Type B pancreatic cell (in vitro differentiated cells): ENCODE measurements at places on chromosomes 1 and 21. TPM values are rescaled to one million over a fixed set of nuclear protein-coding genes. Genes with fewer than 3 reads are reported as not detected.

DNA sequence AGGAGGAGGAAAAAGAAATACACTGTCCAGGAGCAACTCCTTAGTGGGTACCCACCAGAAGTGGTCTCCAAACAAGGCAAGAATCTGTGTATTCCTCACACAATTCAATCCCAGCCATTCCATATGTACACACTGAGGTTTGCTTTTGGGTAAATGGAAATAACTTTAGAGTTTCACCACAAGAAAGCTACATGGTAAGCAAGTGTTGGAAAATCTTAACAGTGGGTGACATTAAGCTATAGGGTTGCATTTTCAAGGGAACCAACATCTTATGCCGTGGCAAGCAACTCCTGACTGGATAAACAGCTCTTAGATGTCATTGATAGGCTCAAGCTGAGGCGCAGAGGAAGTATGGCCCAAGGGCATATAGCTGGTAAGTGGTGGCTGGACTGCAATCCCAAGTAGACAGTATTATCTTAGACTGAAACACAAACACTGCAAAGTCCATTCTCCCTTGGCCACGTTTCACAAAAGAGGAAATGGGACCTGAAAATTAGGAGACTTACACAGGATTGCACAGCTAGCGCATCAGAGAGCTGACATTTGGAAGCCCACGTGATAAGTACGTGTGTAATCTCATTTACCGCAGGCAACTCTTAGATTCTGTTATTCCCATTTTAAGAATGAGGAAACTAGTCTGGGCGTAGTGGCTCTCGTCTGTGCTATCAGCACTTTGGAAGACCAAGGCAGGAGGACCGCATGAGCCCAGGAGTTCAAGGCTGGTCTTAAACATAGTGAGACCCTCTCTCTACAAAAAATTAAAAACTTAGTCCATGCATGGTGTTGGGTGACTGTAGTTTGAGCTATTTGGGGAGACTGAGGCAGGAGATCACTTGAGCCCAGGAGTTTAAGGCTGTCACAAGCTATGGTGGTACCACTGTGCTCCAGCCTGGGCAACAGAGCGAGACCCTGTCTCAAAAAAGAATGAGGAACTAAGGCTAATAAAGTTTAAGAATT lies 4.0 kb upstream of the BRWD1 start:
- peaks cover 4% of the 10 kb centered on the region for H3K27me3 ChIP-seq
- H3K36me3 ChIP-seq, result peaks cover 10% of the 10 kb centered on the region
- H3K4me1 ChIP-seq, result peaks cover 32% of the 10 kb centered on the region
- DNase-seq, result no peak
- H3K27ac ChIP-seq, result peak overlapping the region; percentile 72

DNA sequence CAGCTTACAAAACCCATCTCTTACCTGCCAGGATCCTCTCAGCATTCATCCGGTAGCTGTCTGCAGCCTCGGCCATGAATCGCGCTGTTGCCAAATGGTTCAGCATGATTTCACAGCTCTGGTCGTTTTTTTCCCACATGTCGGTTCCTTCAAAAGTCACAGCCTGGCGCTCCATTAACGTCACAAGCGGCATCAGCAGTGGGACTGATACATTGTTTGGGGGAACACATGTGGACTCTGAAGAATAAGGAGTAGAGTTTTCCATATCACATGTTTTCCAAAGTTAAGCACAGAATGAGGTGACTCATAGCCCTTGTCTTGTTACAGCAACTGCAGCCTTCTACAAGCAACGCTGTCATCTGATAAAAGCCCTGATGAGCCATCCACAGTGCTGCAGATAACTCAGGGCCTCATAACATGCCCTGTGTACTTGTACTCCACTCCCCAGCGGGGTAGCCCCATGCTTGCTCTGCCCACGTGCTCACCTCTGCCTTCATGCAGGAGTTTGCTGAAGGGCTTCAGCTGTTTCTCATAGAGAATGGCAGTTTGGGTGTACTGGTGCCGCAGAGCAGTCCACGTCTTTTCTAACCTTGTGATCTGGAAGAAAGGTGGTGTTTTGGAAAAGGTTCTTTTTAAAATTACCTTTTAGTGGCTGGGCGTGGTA lies 114.2 kb downstream of the BCAR3 start:
- H3K36me3 ChIP-seq, result peaks cover 54% of the 10 kb centered on the region
- H3K4me1 ChIP-seq, result peaks cover 31% of the 10 kb centered on the region
- peak overlapping the region; percentile 58 for H3K4me3 ChIP-seq
- peak overlapping the region; percentile 86 for H3K27ac ChIP-seq
- no peaks in the 10 kb centered on the region for H3K27me3 ChIP-seq

- peaks cover 9% of the 10 kb centered on the region for H3K36me3 ChIP-seq
- no peaks in the 10 kb centered on the region for H3K27me3 ChIP-seq
- H3K4me1 ChIP-seq, result peaks cover 28% of the 10 kb centered on the region
- DNase-seq, result peak; percentile 65
- H3K4me3 ChIP-seq, result no peak overlapping the region
These were observed 79.0 kb downstream of the NPHP4 start for GRCh38 chr1:5913078-5913845.

DNA sequence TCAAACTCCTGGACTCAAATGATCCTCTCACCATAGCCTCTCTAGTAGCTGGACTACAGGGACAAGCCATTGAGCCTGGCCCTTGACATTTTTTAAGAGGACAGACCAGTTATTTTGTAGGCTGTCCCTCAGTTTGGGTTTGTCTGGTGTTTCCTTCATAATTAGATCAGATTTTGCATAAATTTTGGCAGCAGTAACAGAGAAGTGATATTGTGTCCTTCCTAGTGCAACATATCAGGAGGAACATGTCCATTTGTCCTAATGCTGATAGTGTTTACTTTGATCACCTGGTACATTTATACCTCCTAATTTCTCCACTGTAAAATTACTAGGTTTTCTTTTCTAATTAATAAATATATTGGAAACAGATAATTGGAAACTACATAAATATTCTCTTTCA lies 5.9 kb upstream of the NID1 start:
- H3K4me3 ChIP-seq, result no peak overlapping the region
- H3K4me1 ChIP-seq, result peaks cover 20% of the 10 kb centered on the region
- H3K36me3 ChIP-seq, result no peaks in the 10 kb centered on the region
- no peak overlapping the region for H3K27ac ChIP-seq
- DNase-seq, result no peak

DNA sequence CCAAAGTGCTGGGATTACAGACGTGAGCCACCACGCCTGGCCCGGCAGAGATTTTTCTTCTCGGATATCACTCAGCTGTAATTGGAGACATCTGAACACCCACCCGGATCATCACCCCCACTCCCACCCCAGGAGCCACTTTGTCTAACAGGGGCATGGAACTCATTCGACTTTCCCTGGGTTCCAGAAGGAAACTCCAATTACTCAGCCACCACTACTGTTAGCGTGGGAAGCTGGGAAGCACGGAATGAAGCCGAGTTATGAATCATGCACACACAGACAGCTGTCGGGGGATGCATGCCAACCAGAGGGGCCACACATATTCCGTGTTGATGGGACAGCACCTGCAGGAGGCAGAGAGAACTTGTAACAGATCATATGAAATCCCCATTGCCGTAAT lies 85.2 kb downstream of the HLCS start:
- H3K36me3 ChIP-seq, result peaks cover 20% of the 10 kb centered on the region
- no peak overlapping the region for H3K27ac ChIP-seq
- peaks cover 4% of the 10 kb centered on the region for H3K4me1 ChIP-seq

Gene SERPINC1
- total RNA-seq, result 0.50 TPM in 1 of 2 replicates, not detected in the other

DNA sequence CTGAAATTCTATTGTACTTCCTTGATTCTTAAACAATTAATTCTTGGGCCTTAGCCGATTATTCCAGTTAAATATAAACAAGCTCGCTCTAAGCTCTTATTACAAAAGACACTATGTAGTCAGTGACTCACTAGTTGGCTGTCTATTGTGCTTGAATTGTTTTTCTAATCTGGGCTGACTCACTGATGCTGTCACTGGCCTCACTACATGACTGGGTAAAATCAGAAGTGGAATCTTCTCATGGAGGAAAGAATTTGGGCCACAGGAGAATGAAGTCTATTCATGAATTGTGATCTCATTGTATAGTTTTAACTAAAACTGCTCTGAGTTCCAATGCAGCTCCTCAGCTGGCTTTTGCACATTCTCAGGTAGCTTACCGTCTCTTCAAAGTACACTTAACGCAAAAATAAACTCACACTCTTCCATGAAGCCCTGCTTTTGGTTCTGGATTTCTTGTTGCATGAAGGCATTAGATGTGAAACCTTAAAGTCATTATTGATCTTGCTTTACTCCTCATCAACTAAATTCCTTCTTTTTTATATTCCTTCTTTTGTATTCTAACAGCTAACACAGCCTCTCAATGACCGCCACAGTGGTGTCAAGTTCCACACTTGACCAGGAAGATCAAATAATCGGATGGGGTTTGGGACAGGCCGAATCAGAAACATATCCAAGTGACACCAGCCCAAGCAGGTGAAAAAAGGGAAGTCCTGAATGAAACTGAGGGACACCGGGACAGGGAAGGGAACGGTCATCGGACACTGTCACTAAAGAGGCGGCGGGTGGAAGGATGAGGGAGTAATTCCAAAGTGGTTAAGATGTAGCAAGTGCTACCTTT lies 80.9 kb upstream of the LBR start:
- peak overlapping the region; percentile 44 for H3K27ac ChIP-seq
- H3K4me1 ChIP-seq, result peaks cover 13% of the 10 kb centered on the region
- peaks cover 42% of the 10 kb centered on the region for H3K36me3 ChIP-seq
- no peak overlapping the region for H3K4me3 ChIP-seq
- no peak for DNase-seq

GRCh38 chr1:43147625-43148327 lies 24.3 kb downstream of the EBNA1BP2 start:
- H3K27ac ChIP-seq, result peak overlapping the region; percentile 42
- no peaks in the 10 kb centered on the region for H3K36me3 ChIP-seq
- peak overlapping the region; percentile 85 for H3K4me3 ChIP-seq
- peaks cover 8% of the 10 kb centered on the region for H3K4me1 ChIP-seq

GRCh38 chr1:29793101-29793546 lies 556.8 kb downstream of the PTPRU start:
- H3K27me3 ChIP-seq, result peaks cover 4% of the 10 kb centered on the region
- peak overlapping the region; percentile 44 for H3K27ac ChIP-seq
- H3K36me3 ChIP-seq, result no peaks in the 10 kb centered on the region

DNA sequence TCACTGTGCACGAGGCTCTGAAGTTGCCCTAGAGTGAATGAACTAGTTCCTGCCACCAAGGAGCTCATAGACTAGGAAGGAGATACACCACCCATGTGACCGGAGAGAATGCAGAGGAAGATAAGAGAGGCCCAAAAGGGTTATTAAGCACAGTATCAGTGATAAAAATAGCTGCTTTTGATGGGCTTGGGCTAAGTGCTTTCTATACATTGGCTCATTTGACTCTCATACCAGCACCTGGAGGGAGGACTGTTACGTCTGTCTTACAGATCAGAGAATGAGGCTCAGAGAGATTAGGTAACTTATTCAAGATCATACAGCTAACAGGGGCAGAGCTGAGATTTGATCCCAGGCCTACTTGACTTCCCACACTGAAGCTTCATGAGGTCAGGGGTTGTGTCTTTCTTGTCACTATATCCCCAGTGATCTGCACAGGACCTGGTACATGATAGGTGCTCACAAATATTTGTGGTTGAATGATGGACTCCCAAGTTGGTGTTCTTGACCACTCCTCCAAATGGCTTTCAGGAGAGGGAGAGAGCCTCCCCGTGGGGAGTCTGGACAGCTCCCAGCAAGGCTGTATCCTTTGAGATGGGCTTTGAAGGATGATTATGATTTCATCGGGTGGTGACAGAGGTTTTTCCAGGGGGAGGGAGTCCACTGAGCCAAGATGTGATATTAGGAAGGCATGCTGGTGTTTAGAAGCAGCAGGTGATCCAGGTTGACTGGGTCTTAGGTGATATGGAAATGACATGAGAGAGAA lies 14.4 kb downstream of the PPFIA4 start:
- no peak overlapping the region for H3K4me3 ChIP-seq
- peaks cover 34% of the 10 kb centered on the region for H3K27me3 ChIP-seq
- no peak overlapping the region for H3K27ac ChIP-seq

Gene CCDC27
- total RNA-seq, result not detected in 2 replicates

Gene PTPN22
- total RNA-seq, result not detected in 2 replicates

DNA sequence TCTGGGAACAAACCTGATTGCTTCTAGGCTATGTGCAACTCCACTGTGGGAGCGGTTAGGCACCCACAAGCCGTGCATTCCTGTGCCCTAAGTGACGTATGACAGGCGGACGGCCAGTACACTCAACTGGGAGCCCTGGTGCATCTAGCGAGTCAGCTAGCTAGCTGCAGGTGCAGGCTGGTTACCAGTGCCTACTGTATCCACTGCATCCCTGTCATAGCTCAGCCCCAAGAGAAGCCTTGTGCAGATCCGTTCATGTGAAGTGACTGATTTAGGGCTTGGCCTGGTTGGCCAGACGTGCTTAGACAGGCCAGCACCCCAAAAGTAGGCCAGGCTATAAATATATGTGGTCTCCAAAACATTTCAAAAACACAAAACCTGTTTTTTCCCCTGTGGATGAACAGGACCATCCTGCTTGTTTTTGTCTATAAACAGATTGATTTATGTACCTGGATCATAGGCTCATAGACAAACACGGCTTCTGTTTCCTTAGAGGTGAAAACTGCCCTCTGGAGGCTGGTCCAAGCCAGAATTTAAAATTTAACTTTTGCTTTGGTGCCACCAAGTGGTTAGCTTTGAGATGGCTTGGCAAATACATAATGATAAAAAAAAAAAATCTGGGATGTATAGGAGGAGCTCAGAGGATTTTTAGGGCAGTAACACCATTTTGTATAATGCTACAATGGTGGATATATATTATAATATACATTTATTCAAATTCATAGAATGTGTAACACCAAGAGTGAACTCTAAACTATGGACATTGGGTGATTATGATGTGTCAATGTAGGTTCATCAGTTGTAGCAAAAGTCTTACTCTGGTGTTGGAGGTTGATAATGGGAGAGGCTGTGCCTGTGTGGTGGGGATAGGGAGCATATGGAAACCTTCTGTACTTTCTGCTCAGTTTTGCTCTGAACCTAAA lies 68.5 kb downstream of the GIPC2 start:
- DNase-seq, result no peak
- peaks cover 8% of the 10 kb centered on the region for H3K4me1 ChIP-seq
- no peak overlapping the region for H3K4me3 ChIP-seq
- no peaks in the 10 kb centered on the region for H3K27me3 ChIP-seq

- H3K36me3 ChIP-seq, result peaks cover 13% of the 10 kb centered on the region
- H3K4me3 ChIP-seq, result no peak overlapping the region
- H3K27ac ChIP-seq, result no peak overlapping the region
- DNase-seq, result no peak
- peaks cover 10% of the 10 kb centered on the region for H3K4me1 ChIP-seq
These were observed 27.4 kb downstream of the TMEM50B start for GRCh38 chr21:33452362-33452761.

DNA sequence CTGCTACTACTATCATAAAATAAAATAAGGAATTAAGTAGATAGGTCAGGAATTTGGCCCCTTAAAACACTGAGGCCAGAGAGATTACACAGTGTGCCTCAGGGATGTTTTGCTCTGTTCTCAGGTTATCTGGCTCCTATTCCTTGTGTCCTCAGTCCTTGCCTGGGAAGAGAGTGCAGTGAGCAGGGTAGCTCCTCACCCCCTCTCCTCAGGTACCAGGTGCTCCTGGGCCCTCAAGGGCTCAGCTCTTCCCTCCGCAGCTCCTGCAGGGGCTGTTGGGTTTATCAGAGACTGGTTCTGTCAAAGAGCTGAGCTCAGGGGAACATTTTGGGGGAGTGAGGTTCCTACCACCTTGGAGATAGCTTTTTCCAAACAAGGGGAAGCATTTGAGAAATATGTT lies 20.1 kb upstream of the COQ8A start:
- H3K27ac ChIP-seq, result no peak overlapping the region
- DNase-seq, result no peak
- H3K4me3 ChIP-seq, result no peak overlapping the region
